ENCODE measurements at places on chromosomes 7 and 10. TPM values are rescaled to one million over a fixed set of nuclear protein-coding genes. Genes with fewer than 3 reads are reported as not detected.
A peak's percentile ranks its signal among the peaks of the same experiment; 100 is the strongest.

DNA sequence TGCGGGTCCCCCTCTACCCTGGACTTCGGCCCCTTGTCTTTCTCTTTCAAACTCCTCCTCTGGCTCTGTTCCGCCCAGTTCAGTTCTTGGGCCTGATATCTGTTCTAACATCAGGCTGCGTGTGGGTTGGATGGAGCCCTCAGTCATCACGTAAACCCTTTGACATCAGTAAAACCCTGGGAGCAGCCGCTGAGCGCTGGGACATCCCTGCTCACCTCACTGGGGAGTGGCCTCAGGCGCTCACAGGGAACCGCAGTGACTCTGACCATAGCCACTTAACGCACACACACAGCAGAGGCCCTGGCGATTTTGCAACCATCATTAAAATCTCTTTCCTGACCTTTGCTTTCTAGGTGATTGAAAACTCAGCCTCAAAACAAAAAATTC is 113.3 kb downstream of the CYTH3 start:
- DNase-seq = no peak

- peak; percentile 34 for DNase-seq
Measured at GRCh38 chr7:122316467-122317388, 12.2 kb upstream of the FEZF1 start.

DNA sequence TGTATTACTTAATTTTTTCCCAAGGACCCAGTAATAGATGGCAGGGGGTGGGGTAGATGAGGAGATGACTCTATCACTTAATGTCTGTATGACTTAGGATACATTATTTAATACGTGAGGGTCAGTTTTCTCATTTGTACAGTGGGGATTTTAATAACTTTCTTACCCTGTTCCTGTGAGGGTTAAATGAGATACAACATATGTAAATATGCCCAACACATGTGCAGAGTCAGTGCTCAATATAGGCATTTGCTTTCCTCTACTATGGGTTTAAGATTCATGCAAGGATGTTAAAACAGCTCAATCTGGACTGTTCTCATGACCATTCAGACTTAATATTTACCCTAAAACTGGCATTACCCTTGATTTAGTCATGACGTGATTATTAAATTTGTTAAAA is 31.2 kb downstream of the ST7 start:
- DNase-seq = no peak

- DNase-seq = peak; percentile 48
Measured at GRCh38 chr7:1669064-1669951, 769 bp upstream of the ELFN1 start.

DNA sequence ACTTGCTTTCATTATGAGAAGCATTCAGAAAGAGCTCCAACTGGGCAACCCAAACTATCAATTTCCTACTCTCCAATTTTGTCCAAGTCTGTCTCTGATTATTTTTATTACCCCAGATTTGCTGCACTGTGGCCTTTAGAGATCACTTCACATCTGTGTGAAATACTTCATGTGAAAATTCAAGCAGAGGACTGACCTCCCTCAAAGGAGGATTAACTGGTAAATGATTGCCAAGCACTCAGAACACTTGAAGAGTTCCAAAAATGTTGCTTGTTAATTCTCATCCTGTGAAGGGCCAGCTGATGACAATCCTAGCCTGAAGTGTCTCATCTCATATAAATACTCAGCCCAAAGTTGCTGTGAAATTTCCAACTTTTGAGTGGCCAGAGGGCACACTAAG is 182.8 kb upstream of the DGKB start:
- no peak for DNase-seq

GRCh38 chr10:125157505-125157904 is 2.9 kb downstream of the CTBP2 start:
- DNase-seq = no peak

DNA sequence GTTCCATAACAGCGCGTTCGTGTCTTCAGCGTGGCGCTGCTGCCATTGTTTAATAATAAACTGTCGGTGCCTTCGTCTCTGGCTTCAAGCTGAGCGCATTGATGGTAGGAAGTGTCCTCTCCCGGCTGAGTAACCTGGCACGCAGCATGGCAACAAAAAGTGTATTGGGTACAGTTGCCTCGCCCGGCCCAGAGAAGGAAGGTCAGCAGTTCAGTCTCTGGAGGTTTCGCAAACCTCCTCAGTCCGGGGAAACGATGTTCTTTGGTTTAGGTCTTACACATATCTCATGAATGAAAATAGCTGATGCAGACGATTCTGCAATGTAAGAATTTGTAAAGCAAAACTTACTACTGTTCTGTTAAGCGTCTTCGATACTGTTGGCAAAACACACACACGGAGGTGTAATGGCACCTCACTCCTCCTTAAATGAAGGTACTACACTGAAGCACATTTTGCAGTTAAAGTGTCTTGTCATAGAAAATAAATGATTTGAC is 739 bp upstream of the CCDC186 start:
- DNase-seq = no peak

DNA sequence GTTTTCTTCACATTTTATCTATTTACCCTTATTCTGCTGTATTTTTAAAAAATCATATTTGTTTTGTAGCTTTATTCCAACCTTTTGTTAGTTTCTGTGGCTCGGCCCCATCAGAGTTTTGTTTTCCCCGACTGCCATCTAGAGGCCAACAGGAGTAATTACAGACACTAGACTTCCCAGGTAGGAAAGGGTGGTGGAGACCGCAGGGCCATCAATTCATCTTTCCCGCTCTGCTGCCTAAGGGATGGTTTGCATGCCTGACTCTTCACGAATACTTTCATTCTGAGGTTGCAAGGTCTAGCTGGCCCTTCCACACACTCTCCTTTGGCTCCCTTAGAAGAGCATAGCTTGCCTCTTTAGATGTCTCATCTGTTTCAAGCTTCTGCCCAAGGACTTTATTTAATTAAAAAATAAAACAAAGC is 38.3 kb downstream of the LYZL2 start:
- DNase-seq = peak; percentile 72

DNA sequence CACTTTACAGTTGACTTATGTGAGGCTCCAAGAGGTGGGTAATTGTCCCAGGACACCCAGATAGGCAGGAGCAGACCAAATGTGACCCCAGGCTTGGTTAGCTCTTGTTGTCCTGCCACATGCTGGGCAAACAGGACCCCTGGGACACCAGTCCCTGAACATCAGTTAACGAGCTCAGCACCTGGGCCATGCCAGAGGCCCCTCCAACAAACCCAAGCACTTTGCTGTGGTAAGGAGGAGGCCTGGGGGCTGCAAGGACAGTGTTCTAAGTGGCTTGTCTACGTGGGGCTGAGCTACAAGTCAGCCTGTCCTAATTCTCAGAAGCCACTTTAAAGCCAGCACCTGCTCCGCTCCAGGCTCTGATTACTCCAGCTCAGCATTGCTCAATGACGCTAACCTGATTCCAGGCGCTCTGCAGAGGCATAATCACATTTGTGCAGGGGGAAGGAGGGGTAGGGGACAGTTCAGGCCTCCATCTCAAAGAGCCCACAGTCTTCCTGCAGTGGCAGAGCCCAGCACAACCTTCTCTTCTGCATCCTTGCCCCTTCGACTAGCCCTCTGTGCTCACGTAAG is 57.2 kb downstream of the DDC start:
- DNase-seq = no peak

DNA sequence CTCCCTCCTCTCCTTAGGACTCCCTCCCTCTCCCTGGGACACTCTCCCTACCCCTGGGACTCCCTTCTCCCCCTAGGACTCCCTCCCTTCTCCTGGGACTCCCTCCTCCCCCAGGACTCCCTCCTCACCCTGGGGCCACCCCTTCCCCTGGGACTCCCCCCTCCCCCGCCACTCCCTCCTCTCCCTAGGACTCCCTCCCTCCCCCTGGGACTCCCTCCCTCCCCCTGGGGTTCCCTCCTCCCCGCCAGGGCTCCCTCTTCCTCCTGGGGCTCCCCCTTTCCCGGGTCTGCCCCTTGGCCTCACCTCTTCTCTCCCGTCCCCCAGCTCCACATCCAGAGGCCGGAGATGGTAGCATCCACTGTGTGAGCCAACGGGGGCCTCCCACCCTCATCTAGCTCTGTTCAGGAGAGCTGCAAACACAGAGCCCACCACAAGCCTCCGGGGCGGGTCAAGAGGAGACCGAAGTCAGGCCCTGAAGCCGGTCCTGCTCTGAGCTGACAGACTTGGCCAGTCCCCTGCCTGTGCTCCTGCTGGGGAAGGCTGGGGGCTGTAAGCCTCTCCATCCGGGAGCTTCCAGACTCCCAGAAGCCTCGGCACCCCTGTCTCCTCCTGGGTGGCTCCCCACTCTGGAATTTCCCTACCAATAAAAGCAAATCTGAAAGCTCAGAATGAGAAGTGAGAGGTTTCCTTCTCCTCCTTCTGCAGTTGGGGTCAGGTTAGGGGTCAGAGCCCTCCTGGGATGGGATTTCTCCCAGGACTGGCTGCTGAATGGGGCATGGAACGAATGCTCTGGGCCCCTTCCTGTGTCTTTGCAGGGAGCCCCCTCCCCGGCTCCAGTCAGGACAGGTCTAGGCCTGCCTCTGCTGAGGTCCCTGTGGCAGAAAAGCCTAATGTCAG is 1.4 kb upstream of the MUC17 start:
- DNase-seq = no peak

DNA sequence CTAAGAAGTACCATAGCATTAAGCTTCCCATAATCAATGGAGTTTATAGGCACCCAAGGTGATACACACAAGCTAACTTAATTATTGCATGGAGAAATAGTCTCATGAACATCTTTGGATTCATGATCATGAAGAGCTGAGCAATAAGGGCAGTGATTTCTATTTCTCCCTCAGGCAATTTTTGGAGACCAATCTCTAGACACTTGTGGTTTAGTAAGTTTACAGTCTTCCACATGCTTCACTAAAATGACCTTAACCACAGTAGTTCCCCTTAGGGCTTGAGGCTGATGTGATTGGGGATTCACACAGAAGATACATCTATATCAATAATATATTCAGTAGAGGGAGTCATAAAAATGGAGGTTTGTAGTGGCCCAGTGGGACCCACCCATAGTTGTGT is 241.2 kb downstream of the CCDC7 start:
- no peak for DNase-seq

GRCh38 chr7:31007634-31008033 is 43.9 kb downstream of the GHRHR start:
- no peak for DNase-seq

DNA sequence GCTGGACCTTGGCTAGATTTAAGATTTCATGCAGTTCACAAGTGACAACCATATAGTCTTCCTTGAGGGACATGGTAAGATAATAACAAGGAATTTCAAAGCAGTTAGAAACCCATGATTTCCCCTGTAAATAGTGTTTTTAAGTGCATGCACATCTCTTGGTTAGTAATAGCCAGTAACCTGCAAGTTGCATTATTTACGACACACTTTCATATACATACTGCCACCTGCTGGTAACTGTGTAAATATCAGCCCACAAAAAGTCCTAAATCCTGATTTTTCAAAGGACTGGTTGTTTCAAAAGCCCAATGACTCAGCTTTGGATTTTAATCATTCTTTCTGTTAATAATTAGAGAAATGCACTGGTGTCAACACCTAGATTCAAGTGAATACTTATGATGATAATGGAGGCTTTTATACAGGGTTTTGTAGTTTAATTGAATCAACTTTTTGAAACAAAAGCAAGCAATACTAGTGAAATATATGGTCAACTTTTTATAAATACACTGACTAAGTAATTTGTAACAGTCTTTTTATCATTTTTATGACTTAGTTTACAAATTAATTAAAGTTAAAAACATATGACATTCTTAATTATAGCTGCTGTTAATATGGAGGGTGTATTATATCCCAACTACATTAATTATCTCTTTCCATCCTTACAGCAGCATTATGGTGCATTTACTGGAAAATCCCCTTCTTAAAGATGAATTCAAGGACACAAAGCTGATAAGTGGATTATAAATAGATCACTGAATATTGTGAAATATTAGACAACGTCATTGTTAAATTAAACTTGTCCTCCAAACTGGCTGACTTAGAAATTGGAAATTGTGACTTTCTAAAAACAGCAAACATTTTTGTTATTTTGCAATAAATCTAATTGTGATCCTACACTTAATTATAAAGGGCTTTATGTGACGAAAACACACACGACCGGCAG is 367.7 kb upstream of the SEMA3D start:
- peak; percentile 84 for DNase-seq

DNA sequence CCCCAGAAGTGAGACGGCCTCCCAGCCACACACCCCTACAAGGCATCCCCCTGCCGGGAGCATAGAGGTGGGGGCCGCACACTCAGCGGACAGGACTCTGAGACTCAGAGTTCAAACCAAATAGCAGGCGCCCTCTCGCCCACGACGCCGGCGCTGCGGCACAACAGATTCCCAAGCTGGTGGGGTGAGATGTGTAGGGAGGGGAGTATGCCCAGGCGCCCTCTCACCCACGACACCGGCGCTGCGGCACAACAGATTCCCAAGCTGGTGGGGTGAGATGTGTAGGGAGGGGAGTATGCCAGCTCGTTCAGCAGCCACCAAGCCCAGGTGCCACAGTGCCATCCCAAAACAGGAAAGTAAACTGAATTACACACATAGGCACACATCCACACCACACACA is 64.7 kb downstream of the TCERG1L start:
- DNase-seq = no peak

The BAMBI gene
- 163 TPM for polyA plus RNA-seq

The VKORC1L1 gene
- polyA plus RNA-seq = 22.2 TPM

The EMX2 gene
- not detected for polyA plus RNA-seq

All from hepatocyte (in vitro differentiated cells).